Cerebellar cortex (tissue), 1 donor: ENCODE measurements at places on chromosomes 1 and 21.

GRCh38 chr1:16286122-16286521 lies 49.1 kb upstream of the CPLANE2 start:
- peak; percentile 61 for DNase-seq

GRCh38 chr1:47183308-47184089 lies 6.3 kb downstream of the PDZK1IP1 start:
- DNase-seq: no peak

DNA sequence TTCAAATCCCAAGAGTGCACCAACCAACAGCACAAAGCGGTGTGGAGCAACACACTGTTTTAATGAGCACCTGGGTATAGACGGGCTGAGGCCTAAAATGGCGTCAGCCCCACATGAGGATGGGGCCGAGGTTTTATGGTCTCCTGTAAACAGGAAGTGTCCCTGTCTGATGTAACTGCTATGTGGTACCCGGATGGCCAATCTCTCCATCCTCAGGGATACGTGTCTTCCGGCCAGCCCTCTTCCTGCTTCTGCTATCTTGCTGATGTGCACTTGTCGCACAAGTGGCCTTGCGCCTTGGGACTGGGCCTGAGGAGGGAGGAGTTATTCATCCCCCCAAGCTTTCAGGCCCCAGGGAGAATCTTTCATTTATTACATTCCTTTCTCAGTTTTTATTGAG lies 73.5 kb downstream of the CNST start:
- no peak for DNase-seq

- DNase-seq: no peak
These were observed 17.8 kb upstream of the GUCA2B start for GRCh38 chr1:42135426-42135825.

- DNase-seq: peak; percentile 70
These were observed 110.6 kb upstream of the GPR52 start for GRCh38 chr1:174337000-174337681.
